ENCODE measurements at places on chromosomes 3 and 15.
A peak's percentile ranks its signal among the peaks of the same experiment; 100 is the strongest.

DNA sequence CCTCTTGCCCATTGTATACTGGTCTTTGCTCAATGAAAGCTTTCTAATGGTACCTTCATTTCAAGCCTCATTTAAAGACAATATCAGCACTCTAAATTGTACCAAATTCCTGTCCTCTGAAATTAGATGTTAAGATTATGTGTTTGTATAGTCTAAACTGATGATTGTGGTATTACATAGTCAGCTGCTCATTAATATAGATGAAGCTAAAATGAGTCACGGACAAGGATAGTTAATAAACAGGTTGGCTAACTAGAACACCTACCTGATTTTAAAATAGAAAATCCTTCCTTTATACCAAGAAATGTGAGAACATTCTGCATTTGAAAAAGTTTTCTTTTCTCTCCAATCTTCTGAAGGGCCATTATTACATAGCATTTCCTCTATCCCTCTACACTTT, 2.9 kb downstream of the PRKCI start:
- no peak for DNase-seq

DNA sequence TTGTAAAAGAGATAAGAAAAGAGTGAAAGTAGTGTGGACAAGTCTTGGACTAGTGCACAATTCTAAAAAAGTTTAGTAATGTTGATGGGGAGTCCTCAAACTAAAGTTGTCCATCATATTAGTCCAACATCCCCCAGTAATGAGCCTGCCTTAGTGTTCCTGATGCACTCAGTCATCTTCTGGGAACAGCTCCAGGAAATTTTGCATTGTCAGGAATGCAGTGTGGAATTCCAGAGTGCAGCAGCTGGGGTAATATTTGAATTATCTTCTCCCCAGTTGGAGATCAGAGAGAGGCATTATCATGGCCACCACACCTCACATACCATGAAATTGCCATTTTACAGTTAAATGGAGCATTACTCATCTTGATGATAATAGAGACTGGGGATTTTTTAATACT, 528.8 kb upstream of the NAALADL2 start:
- DNase-seq = no peak

- no peak for DNase-seq
These were observed 108.7 kb upstream of the TSPAN3 start for GRCh38 chr15:77179541-77179998.

- DNase-seq = peak; percentile 76
These were observed 6.5 kb upstream of the TBC1D23 start for GRCh38 chr3:100254168-100254777.

DNA sequence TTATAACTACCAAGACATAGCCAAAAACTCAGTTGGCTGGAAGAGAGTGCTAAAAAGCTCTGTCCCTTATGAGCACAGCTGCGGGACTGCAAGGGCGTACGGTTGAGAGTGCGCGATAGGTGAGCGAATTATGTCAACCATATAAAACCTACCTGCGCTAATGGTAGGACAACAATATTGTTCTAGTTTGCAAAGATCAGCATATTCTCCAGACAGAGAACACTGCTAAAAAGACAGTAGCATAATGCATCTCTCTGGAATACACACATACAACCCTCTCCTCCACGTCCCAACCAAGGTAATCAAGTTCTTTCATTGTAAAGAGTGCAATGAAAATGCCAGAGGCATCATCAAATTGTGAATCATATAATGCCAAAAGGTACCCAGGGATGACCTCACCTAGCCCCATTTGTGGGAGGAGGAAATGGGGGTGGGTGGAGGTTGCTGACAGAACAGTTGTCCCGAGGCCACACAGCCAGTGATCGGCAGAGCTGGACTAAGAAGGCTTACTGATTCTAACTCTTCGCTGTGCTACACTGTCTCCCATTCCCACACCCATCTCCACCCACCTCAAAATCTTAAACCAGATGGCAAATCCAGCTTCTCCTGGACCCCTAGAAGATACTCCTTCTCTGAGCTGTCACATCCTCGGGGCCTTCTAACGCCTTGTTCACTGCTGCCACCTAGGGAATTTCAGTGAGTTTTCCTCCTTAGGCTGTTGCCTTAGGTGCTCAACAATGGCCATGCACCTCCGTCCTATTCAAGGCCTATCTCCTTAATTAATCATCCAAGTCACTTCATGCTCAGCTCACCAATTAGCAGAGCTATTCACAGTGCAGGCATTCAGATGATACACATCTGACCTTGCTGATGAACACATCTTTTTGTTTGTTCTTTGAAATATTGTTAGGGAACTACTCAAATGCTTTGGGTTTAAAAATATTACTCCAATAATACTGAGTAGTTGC, 60.7 kb downstream of the RPL22L1 start:
- peak; percentile 76 for DNase-seq

DNA sequence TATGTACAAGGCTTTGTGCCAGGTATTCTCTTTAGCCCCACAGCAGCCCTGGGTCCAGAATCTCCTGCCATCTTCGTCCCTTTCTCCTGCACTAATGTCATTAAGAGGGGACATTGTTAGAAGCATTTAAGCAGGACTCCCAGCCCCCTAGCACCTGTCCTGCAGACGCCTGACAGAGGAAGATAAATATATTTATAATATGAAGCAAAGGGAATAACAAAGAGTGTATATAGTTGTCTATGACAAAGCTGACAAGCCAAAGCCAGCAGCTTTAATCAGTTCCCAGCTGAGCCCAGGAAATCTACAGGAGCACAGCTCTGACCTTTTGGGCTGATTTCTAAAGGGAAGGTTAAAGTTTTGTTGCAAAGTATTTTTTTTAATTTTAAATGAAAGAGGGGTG, 96.0 kb downstream of the MEGF11 start:
- DNase-seq = no peak

DNA sequence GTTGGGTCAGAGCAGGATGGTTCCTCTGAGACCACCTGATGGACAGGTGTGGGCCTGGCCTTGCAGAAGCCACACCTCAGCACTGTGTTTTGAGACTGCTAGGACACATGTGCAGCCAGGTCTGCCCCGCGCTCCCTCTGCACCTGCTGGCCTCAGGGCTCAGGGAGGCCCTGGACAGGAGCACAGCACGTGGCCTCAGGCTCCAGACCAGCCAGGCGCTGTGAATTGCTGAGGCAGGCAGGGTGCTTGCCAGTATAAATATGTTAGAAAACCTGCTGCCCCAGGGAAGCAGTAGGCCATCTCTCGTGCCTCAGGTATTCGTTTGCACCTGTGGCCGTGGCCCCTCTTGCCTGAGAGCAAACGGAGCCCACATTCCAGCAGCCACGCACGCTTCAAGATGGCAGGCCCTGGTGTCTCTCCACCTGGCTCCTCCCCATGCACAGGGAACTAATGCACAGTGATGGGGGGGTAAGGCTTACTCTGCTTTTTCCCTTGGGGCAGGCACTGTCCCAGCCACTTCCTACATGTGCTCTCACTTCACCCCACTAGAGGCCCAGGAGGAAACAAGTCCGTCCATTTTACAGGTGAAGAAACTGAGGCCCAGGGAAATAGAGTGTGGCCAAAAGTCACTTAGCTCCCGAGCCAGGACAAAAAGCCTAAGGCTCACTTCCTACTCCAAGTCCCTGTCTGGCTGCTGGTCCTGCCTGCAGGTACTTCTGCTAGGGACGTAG, 20.4 kb downstream of the SEC61A1 start:
- no peak for DNase-seq

- no peak for DNase-seq
These were observed 19.3 kb upstream of the SNX22 start for GRCh38 chr15:64132217-64132616.

- no peak for DNase-seq
These were observed 69.2 kb upstream of the SLC6A6 start for GRCh38 chr3:14333215-14333614.

DNA sequence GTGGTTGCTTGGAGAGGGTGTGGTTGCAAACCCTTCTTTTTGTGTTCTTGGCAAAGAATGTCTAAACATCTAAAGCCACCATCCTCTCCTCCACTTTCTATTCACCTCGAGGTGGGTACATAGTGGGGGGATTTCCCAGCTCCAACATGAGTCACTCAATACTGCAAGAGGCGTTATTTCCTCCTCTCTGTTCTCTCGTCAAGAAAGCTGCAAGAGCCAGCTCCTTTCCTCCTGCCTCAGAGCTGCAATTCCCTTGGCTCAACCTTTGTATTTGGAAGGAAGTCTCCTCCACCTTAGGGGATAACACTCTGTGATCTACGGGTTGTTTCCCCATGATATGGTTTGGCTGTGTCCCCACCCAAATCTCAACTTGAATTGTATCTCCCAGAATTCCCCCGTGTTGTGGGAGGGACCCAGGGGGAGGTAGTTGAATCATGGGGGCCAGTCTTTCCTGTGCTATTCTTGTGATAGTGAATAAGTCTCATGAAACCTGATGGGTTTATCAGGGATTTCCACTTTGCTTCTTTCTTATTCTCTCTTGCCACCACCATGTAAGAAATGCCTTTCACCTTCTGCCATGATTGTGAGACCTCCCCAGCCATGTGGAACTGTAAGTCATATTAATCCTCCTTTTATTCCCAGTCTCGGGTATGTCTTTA, 138.4 kb downstream of the PLCL2 start:
- DNase-seq = no peak

DNA sequence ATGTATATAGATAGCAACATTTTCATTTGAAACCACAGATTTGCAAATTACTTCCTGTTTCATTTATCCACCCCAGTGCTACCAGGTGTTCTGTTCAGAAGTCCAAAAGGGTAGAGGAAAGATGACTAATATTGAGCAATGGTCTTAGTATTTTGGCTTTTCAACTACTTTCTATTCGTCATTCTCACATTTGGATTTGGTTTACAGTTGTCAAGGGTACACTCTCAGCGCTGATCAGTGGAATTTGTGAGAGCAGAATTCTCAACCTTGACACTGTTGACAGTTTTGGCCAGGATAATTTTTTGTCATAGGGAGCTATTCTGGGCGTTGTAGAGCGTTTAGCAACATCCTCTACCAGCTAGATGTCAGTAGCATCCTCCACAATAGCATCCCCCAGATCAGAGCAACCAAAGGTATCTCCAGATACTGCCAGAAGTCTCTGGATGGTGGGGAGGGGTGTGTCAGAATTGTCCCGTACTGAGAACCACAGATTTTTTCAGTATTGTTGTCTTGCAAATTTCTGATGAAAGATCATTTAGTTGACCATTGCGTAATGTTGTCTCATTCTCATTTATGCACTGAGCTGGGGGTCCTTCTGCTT, 4.2 kb downstream of the HMCES start:
- DNase-seq = no peak

DNA sequence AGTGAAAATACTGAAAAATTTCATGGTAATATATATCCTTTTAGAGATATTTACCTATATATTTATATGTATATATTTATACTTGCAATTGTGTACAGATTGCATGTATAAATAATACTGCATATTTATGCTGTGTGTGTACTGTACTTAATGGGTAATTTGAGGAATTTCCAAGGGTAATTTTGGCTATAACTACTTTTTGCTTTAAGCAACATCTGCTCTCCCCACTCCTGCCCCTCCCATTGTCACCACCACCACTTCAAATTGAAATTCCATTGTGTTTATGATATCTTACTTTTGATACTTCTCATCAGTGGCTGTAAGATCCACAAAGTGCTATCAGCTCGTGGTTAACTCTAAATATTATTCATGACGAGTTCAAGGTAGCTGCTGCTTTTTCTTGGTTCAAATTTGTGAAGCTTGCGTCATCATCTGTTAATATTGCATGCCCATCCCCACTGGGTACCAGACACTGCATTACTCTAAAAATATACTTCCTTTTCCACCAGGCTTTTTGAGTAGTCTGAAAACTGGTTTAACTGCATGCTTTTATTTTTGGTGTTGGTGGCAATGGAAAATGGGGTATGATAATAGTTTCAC, 91.7 kb upstream of the MITF start:
- DNase-seq = no peak

DNA sequence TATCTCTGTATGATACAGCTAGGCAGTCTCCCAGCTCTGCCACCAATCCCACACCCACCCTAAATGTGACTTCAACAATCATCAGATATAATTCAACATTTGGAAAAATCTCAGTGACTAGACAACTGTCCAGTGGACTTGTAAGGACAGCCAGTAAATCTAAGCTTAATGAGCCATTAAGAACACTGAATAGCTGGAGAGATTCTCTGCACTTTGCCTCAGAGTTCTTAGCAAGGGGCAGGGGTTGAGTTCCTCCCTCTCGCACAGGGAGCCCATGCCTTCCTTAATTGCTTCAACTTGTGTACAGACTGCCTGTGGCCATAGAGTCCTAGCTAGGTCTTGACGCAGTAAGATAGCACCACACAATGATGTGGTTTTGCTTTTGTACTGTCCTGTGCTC, 15.6 kb downstream of the MEX3B start:
- no peak for DNase-seq
